CD4-positive, alpha-beta memory T cell (primary cell): ENCODE measurements at places on chromosomes 12 and 14.
A peak's percentile ranks its signal among the peaks of the same experiment; 100 is the strongest.

- no peak for DNase-seq
Measured at GRCh38 chr12:93912086-93912733, 235.0 kb downstream of the CRADD start.

GRCh38 chr12:76920172-76921099 is 41.6 kb upstream of the CSRP2 start:
- DNase-seq, result no peak

DNA sequence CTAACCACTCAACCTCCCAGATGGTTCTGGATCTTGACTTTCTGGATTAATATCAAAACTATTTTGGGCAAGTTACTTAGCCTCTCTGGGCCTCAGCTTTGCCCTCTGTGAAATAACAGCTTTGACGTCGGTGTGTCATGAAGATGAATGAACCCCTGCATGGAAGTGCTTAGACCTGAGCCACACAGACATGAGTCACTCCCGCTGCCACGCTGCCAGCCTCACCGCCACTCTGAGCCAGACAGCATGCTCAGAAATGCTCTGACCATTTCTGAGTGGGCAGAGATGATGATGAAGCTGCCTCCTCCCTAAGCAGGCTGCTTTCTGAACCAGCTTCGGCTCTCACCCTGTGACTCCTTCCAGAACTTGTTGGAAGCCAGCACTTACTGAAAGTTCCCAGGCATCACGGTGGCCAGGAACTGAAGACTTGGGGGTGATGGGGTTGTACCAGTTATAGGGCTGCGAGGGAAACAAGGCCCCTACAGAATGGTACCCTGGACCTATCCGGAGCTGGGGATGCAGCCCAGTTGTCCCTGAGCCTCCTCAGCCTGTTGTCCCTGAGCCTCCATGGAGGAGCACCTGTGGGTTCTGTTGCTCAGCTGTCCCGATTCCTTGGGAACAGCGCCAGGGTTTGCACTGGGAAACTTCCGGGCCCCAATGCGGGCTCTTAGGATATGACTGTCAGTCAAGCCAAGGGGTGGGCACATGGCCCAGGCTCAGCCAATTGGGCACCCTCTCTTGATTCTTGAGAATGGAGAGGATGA is 2.0 kb upstream of the CCDC197 start:
- DNase-seq, result no peak

DNA sequence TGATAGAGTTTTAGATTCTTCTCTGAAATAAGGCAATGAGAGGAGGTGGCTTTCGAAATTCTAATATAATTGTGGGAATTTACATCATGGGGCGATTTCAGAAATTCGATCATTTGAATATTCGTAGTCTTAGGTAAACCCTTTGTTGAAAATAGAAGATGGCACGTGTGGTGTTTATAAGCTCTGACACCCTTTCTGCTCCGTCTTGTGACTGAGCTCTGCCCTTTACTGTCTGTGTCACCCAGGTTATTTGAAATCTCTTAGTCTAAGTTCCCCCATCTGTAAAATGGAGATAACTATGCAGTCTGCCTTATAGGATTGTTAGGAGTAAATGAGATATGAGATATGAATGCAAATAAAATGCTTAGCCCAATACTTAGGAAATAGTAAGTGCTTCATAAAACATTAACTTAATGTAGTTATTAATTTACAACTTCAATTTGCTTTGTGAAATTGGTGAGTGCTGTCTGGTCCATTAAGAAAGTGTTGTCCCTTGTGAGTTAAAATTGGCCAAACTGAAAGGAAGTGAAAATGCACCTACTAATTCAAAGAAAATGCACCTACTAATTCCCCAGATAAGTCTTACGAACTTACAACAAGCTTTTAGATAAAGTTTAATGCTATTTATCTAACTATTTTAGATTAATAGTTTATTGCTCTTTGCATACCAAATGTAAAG is 1.5 kb downstream of the BMAL2 start:
- DNase-seq, result no peak

- no peak for DNase-seq
Measured at GRCh38 chr14:21215879-21216251, 53.4 kb downstream of the HNRNPC start.

GRCh38 chr12:101857043-101857558 is 20.3 kb upstream of the DRAM1 start:
- no peak for DNase-seq

- DNase-seq, result no peak
Measured at GRCh38 chr12:132686825-132687210, 324 bp downstream of the POLE start.

DNA sequence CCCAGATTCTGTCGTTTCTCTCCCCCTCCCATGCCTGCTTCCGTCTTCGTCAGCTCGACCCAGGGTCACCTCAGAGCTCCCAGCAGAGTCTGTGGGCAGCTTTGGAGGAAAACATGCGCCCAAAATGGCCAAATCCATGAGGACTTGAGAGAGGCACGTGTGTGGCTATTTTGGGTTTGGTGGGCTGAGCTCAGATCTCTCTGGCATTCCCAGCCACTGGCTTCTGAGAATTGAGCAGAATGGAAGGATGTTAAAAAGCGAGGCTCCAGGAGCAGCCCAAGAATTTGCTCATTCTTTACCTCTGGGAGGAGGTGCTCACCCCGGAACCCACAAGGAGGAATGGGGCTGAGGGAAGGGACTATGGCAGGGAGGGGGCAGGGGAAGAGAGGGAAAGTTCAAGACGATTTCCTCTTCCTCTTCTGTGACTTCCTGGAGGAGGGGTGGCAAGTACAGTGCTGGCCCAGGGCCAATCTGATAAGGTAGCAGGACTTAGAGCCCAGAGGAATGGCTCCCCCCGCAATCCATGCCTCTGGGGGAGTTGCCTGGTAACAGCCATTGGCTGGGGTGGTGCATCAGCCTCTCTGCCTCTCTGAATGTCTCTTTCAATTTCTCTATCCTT is 20.1 kb downstream of the TSPAN9 start:
- DNase-seq, result no peak

- DNase-seq, result no peak
Measured at GRCh38 chr12:14656846-14657245, 39.6 kb downstream of the GUCY2C start.

DNA sequence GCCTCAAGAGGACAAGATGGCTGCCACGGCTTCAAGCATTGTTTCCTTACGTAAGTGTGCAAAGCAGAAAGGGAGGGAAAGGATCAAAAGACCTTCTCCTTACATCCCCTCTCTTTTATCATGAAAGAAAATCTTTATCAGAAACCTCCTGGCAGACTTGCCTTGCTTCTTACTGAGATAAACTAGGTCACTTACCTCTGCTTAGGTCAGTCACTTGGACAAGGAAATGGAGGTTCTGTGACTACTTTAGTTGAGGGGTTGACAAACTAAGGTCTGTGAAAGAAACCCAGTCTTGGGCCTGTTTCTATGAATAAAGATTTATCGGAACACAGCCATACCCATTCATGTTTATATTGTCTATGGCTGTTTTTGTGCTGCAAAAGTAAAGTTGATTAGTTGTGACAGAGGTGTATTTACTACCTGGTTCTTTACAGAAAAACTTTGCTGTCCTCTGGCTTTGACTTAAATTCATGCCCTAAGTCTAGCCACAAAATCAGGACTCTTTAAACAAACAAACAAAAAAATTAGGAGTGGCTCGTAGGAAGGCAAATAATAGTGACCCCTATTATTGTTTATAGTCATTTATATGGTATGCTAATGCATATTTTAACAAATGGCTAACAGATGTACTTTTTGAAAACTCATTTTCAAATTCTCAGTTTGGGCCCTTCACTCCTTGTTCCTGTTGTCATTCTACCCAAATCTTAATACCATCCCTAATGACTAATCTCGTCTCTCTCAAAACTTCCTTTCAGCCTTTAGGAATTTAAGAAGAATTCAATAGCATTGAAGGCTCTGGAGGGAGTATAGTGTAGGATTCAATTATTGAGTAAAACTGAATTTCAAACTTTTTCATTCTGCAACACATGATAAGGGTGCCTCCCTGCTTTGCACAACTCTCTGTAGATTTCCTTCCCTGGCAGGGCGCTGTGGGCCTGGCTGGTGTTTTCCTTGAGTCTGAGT is 42.0 kb upstream of the ATP2B1 start:
- no peak for DNase-seq

DNA sequence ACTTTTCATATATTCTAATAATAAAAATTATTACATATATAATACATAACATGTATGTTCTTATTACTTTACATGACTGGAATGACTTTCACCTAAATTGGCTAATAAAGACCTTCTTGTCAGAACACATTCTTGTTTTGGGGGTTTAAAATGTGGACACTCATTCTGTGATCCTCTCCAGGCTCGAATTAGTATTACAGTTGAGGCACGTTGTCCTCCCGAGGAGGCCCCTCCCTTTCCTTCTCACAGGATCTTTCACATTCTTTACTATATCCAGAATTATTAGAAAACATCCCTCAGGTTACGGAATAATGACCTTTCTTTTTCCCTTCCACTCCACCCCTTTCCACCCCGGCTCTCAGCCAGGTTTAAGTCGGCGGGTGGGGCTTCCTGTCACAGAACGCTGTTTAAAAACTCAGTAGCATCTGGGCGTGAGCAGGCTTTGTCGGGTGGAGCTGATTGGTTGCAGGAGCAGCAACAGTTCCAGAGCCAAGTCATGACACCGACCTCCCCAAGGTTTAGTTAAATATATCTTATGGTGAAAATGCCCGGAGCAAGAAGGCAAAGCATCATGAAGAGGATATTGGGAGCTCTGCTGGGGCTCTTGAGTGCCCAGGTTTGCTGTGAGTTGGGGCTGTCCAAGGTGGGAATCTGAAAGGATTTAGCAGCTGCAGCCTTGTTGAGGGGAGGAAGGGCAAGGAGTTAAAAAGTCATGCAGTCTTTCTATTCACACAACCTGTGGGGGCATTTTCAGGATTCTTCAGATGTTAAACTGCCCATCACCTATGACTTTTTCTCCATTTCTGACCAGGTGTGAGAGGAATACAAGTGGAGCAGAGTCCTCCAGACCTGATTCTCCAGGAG is 396.7 kb upstream of the OR4E1 start:
- DNase-seq, result peak; percentile 63

- DNase-seq, result no peak
Measured at GRCh38 chr12:46998811-46999368, 80.5 kb upstream of the PCED1B start.

DNA sequence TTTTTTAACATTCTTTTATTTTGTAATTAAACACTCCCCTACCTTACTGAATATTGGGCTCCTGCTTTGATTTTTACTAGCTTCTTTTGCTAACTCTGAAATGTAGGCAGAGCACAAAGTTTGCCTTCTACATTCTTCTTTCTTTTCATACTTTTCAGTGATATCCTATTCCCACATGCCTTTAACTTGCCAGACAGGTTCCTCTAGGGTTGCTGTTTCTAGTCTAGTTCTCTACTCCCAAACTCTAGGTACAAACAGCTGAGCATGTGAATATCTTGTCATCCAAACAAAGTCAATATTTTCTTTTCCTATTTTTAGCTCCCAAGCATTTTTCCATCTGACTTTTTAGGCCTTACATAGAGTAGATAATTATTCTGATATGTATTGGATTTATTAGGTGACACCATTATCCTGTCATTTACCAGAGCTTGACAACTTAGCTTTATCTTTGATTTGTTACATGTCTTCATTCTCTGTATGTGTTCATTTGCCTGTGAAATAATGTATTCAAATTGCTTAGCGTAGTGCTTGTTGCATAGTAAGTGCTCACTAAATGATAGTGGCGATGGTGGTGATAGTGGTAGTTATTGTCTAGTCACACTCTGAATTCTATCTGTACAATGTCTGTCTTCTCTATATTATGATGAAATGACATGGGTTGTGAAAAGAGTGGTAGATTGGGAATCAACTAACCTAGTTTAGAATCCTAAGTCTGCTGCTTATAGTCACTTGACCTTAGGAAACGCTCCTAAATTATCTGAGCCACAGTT is 73.6 kb upstream of the DNM1L start:
- no peak for DNase-seq

- DNase-seq, result no peak
Measured at GRCh38 chr12:65728455-65728847, 95.8 kb upstream of the HMGA2 start.

DNA sequence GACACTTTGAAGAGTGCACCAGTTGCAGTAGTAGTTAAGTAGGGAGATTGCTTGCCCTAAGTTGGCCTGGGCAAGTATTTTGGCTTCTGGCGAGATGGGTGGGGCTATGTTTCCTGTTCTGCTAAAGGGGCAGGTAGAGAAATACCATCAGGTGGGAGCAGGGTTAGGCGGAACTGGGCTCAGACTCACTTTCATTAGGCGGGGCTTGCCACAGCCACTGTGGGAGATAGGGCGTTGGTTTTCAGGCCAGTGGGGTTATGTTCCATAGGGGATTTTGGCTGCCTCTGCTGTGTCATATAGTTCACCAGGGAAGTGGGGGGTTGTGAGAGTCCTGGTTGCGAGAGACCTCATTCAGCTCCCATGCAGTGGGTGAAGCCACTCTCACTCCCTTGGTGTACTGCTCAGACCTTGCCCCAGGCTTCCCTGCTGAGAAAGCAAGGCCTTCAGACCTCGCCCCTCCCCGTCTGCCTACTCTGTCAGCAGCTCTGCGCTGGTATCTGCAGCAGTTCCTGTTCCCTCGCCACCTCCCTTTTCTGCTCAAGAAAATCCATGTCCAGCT is 43.3 kb downstream of the AEBP2 start:
- DNase-seq, result peak; percentile 33

DNA sequence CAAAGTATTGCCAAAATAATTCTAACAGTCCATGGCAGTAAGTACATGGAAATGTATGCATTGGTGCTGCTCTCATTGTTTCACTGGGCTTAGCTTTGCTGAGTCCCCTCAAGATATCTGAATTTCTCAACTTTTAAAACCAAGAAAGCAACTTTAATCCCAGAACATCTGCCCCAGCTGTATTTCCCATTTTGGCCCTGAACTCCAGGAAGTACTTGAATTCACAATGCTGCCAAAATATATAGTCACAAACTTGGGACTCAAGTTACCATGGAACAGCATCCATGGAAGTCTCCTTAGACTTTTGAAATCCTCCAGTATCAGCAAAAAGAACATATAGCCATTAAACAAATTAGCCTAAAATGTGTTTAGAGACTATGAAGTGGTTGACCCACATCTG is 78.5 kb upstream of the FLRT2 start:
- DNase-seq, result no peak

DNA sequence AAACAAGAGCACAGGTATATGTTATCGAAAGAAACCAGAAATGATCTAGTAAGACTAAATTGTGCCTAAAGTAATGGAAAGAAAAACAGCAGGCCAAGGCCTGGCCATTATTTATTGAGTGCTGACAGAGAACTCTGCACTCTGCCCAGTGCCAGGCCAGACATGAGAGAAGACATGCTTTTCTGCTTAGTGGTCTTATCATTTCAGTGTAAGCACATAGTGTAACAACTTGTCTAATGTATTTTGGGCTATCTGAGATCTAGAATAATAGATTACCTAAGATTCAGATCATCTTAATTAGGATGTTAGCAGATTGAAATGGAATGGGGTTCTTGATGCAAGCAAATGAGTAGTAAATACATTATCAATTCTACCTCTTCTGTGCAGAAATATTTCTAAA is 278.3 kb downstream of the AKAP6 start:
- no peak for DNase-seq

- no peak for DNase-seq
Measured at GRCh38 chr14:24133735-24134134, 2.3 kb upstream of the PSME1 start.

GRCh38 chr12:25811656-25812126 is 146.8 kb upstream of the RASSF8 start:
- no peak for DNase-seq
